ENCODE measurements at places on chromosomes 2 and 18.

GRCh38 chr18:26089293-26090129 is 902 bp downstream of the SS18 start:
- no peak for DNase-seq

GRCh38 chr2:215565897-215566296 is 130.0 kb upstream of the FN1 start:
- no peak for DNase-seq

GRCh38 chr2:111945444-111946293 is 47.3 kb downstream of the MERTK start:
- no peak for DNase-seq

- no peak for DNase-seq
These were observed 154.0 kb downstream of the MBP start for GRCh38 chr18:76978616-76979015.

DNA sequence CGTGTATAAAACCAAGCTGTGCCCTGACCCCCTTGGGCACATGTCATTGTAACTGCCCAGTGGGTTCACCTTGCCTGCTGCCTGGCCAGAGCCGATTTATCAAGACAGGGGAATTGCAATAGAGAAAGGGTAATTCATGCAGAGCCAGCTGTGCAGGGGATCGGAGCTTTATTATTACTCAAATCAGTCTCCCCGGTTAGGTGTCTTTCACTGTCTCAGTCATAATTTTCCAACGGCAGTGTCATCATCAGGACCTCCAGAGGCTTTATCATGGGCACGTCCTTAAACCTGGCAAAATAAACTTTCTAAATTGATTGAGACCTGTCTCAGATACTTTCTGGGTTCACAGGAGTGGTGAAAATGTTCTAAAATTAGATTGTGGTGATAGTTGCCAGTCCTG is 29.6 kb upstream of the PGAP1 start:
- DNase-seq, result no peak

DNA sequence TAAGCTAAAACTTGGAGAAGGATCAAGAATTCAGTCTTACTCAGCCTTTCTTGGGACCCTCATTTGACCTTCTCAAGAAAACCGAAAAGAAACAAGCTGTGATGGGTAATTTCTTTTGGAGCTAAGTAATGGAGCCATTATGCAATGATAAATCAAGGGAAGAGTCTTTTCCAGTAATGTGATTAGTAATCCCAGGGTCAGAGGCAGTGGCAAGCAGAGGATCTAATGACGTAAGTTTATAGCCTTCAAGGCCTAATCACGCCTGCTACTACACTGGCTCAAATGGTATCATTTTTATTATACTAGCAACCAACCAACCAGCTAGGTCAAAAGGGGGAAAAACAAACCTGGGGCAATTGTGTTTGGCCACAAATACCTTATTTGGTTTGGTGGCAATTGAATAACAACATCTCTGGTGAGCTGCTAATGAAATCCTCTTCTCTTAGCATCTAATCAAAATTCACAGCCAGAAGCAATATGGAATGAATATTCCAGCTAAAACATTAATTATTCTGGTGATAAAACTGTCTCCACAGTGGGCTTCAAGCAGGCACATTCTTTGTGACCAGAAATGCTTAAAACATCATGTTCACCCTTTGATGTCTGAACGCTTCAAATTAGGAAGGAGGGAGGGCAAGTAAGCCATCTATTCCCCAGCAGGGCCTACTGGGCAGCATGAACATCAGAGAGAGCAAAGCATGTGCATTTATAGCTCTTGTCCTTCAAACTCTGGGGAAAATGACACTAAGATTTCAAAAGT is 114.9 kb upstream of the SULT1C3 start:
- DNase-seq, result no peak

- no peak for DNase-seq
These were observed 9.8 kb upstream of the SAP130 start for GRCh38 chr2:128037649-128038048.

GRCh38 chr2:10431797-10432196 is 16.3 kb downstream of the ODC1 start:
- no peak for DNase-seq

GRCh38 chr2:110153416-110153815 is 37.8 kb upstream of the MALL start:
- DNase-seq, result no peak

GRCh38 chr2:237072067-237072931 is 13.4 kb upstream of the COPS8 start:
- DNase-seq, result peak; percentile 50

- DNase-seq, result no peak
These were observed 16.8 kb upstream of the KLHL30 start for GRCh38 chr2:238121511-238122286.

DNA sequence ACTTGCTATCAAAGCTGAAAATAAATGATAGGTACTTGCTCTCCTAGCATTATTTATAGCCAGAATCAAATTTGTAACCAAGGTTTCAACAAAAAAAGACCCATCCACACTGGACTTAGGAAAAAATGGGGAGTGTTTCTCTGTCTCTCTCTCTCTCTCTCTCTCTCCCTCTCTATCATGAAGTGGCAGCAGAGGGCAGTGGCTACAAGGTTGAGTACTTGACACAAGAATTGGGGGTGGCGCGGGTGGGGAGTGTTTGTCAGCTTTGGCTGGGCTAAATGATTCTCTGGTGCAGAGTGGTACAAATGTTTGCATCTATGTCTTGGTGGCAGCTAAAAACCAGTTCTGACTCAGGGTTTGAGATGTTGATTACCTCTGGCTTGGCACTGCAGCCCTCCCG is 85.0 kb downstream of the RBM43 start:
- no peak for DNase-seq

DNA sequence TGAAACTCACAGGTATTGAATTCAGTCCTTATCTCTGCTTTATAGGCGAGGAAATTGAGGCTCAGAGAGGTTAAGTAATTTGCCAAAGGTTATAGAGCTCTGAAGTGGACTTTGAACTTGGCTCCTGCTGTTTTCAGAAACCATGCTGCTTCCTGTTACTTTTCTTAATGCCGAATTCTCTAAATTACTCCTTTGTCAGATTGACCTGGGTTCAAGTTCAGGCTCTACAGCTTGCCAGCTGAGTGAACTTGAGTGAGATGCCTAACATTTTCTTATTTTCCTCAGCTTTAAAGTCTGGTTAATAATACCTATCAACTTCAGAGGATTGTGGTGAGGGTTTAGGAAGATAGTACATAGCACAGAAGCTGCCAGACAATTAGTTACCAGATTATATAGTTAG is 3.4 kb downstream of the ASAP2 start:
- no peak for DNase-seq

GRCh38 chr18:59446012-59446411 is 86.9 kb upstream of the LMAN1 start:
- DNase-seq, result no peak

DNA sequence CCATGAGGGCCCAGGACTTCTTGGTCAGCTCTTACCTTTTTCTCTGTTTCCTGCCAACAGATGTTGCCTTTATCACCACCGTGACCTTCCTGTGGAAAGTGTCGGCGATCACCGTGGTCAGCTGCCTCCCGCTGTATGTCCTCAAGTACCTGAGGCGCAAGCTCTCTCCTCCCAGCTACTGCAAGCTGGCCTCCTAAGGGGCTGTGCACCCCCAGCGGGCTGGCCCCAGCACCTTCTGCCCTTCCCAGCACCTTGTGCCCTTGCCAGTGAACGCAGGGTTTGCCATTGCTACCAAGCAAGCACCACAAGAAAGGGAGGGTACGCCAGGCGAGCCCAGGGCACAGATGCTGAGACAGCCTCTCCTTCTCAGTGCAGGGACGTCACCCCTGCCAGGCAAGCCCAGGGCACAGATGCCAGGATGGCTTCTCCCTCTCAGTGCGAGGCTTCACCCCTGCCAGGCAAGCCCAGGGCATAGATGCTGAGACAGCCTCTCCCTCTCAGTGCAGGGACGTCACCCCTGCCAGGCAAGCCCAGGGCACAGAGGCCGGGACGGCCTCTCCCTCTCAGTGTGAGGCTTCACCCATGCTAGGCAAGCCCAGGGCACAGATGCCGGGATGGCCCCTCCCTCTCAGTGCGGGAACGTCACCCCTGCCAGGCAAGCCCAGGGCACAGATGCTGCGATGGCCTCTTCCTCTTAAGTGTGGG is 18.4 kb upstream of the NFATC1 start:
- DNase-seq, result no peak

- DNase-seq, result no peak
These were observed 19.7 kb upstream of the SCG2 start for GRCh38 chr2:223621901-223622300.

GRCh38 chr2:18721038-18721922 is 131.9 kb upstream of the NT5C1B start:
- no peak for DNase-seq

DNA sequence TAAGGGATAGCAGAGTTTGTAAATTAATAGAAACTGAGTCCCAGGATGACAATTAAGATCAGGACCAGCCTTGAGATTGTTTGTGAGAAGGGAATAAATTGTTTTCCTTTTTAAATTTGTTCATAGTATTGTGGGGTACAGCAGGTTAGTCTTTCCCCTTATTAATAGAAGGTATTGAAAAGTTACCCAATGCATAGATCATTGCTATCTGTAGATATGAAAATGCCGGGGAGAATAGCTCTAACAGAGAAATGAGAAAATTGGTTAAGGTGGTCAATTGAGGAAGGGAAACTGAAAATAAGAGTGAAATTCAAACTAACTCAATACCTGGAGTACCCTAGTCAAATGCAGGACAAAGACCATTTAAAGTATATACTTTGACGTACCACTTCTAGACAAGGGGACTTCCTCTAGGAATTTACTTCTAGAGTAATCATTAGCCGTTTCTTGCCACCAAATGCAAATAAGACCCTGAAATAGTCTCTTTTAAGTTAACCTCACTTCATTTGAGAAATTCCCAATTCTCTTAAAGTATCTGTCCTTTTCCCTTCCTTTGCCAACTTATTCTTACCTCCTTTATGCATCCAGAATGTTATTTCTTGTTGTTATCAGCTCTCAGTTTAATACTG is 1224.4 kb upstream of the LRRTM1 start:
- DNase-seq, result no peak

GRCh38 chr2:108949316-108950239 is 39.4 kb downstream of the EDAR start:
- DNase-seq, result no peak

- no peak for DNase-seq
These were observed 1.5 kb upstream of the WNT10A start for GRCh38 chr2:218878926-218879761.

- no peak for DNase-seq
These were observed 23.6 kb upstream of the MRPL33 start for GRCh38 chr2:27747827-27748352.

- DNase-seq, result no peak
These were observed 31.7 kb downstream of the LPIN2 start for GRCh38 chr18:2981212-2981728.

All from activated T-cell treated with anti-CD3 and anti-CD28 coated beads for 48 hours (primary cell).